ENCODE measurements at places on chromosomes 7 and 10.

DNA sequence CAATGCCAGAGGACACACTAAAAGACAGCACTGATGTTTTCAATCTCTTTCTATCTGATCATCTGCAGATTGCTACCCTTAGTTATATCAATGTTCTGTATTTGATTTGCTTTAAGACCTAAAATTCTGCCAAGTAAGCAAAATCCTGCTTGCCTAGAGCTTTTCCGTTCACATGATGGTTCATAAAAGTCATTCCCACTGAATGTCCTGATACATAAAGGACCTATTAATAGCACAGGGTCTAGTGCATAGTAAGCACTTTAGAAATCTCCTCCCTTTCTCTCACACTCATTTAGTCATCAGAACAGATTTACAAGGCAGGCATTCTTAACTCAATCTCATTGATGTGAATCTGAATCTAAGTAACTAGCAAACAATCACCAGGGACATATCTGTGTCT is 68.8 kb downstream of the PCGF5 start:
- DNase-seq, result no peak

DNA sequence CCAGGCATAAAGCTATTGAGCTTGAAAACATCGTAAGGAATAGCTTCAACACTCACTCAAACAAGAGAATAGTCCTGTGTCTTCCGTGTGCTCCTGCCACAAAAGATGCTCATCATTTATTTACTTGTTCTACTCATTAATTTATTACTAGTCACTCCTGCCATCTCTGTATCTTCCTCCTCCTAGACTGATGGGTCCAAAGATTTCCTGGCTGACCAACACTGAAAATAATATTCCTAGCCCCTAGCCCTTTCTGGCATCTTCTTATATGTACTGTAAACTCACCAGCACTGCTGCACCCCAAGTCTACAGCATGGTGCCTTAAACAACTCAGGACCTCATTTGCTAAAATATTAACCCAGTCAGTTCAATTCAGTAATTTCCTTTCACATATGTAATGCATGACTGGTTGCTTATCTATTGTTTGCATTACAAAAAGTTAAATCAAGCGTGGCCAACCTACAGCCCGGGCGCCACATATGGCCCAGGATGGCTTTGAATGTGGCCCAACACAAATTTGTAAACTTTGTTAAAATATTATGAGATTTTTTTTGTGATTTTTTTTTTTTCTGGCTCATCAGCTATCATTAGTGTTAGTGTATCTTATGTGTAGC is 86.7 kb upstream of the GSDME start:
- no peak for DNase-seq

DNA sequence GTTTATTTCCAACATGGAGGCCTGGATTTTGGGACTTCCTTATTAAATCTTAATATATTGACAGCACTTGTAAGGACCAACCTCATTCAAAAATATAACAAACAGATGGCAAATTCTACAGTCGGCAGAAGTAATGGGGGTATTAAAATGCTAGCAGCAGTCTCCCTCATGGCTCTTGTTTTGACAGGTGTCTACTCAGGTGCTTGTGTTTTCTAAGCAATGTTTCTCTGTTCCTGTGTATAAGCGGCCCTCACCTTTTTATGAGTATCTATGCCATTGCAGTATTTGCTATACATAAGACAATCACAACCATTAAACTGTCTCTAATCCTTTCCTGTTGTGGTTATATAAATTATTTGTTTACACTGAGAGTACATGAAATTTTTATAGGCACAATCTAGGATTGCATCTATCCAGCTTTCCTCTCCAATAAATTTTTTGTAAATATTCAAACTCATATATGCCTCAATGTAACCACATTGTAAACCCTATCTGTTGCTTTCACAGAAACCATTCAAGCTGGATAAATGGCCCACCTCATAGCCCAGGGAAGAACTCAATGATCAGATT is 65.4 kb upstream of the LRRTM3 start:
- DNase-seq, result no peak

- no peak for DNase-seq
These were observed 2.1 kb downstream of the NOS3 start for GRCh38 chr7:150992833-150993302.
